ENCODE measurements at places on chromosomes 2 and 18. TPM values are rescaled to one million over a fixed set of nuclear protein-coding genes. Genes with fewer than 3 reads are reported as not detected.

- no peak for DNase-seq
These were observed 19.4 kb downstream of the CREB1 start for GRCh38 chr2:207549145-207549544.

- DNase-seq = no peak
These were observed 476.0 kb downstream of the EIPR1 start for GRCh38 chr2:2901384-2902345.

The CYBRD1 gene
- not detected for total RNA-seq

DNA sequence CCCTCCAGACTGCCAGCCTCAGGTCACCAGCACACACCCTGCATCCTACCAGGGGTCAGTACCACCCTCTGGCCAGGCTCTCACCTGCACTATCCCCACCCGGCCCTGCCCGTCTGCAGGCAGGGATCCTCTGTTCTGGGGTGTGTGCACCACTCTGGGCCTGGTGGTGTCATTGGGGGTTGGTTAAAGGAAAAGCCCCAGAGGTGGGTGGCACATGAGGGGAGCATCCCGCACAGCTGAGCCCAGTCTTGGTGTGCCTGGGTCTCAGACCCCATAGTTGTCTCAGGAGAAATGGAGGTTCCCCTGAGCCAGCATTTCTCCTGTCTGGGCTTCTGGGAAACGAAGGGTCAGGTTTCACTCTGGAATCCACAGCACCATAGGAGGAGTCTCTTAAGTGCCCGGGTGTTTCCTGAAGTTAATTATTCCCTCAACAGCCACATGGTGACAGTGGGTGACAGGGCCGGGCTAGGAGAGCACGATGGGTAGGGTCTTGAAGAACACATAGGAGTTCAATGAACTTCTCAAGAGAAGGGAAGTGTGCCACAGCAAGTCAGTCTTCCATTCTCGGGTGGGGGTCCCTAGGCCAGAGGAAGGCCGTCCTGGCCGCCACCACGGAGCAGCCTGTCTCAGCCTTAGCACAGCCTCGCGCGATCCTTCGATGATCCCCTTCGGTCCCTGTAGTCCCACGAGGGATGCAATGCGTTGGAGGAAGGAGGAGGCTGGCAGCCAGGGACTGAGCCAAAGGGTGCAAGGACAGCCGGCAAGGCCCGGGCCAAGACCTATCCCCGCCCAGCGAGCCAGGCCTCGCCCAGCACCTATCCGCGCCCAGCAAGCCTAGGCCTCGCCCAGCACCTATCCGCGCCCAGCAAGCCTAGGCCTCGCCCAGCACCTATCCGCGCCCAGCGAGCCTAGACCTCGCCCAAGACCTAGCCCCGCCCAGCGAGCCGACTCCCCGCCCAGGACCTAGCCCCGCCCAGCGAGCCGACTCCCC lies 1.1 kb upstream of the FARP2 start:
- peak; percentile 74 for DNase-seq

The PDE11A gene
- total RNA-seq = 0.57 TPM

- no peak for DNase-seq
These were observed 43.7 kb upstream of the TANK start for GRCh38 chr2:161116509-161116908.

DNA sequence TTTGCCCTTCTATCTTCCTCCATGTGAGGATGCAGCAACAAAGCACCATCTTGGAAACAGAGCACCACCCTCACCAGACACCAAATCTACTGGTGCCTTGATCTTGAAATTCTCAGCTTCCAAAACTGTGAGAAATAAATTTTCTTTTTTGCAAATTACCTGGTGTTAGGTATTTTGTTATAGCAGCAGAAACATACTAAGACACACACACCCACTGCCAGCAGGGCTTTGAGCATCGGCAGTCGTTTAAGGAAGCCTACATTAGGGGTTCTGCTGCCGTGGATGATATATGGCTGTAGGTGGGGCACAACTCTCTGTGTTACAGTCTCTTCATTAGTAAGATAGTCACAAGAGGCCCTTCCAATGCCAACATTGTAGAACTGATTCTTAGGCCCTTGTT lies 20.7 kb upstream of the MFSD6 start:
- DNase-seq = no peak

The SH2D6 gene
- 0.44 TPM for total RNA-seq

DNA sequence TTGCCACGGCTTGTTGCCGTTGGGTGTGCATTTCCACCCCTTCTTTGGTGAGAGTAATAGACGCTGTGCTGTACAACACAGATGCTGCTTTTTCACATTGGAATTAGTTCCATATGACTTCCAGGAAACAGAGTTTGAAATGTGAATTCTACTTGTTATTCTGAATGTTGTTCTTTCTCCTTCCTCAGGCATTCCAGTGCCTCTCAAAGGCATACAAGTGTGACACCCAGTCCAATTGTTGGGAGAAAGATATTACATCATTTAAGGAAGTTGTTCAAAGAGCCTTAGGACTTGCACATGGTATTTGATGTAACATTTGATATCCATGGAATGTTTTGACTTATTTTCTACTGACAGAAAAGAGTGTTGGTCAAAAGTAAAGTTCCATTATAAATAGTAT lies 134.4 kb upstream of the LTBP1 start:
- peak; percentile 18 for DNase-seq

The ANKRD12 gene
- total RNA-seq = 9.0 TPM

The ICOS gene
- not detected for total RNA-seq

Data from Caki2 (cell line).